ENCODE measurements at places on chromosomes 11 and 22.

- DNase-seq = no peak
Observed at GRCh38 chr11:35905646-35906276, 38.1 kb upstream of the LDLRAD3 start.

DNA sequence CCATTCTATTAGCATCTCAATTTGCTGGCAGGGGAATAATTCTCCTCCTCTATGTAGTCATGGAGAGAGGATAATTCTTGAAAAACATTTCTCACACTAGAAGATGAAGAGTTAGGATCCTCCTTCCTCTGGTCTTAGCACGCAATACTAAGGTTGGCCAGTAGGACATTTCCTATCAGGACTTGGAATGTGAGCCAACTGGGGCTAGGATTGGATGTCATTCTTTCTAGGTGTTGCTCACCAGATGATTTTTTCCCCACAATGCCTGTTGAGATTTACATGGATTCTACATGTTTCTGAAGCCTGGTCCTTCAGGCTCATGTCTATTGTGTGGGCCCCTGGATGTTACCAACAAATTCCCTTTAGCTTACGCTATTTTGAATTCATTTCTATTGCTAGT is 28.0 kb downstream of the SLN start:
- DNase-seq = no peak

- DNase-seq = no peak
Observed at GRCh38 chr22:31846161-31847115, 92.6 kb downstream of the DEPDC5 start.

DNA sequence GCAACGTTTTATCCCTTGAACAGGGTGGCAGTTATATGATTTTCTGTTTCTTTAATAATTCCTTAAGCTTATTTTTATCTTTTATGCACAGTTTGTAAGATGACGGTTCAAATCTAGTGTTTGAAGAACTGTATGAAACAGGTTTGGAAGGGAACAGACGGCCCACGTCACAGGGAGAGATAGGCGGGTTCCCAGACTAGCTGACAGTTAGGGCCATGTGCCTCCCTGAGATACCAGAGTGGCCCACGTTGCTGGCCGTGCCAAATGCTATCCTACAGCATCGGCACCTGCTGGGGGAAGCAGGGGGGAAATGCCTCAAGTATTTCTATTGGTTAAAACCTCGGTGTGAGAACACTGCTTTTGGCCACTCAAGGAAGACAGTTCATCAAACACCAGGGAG is 50.2 kb upstream of the BID start:
- no peak for DNase-seq

DNA sequence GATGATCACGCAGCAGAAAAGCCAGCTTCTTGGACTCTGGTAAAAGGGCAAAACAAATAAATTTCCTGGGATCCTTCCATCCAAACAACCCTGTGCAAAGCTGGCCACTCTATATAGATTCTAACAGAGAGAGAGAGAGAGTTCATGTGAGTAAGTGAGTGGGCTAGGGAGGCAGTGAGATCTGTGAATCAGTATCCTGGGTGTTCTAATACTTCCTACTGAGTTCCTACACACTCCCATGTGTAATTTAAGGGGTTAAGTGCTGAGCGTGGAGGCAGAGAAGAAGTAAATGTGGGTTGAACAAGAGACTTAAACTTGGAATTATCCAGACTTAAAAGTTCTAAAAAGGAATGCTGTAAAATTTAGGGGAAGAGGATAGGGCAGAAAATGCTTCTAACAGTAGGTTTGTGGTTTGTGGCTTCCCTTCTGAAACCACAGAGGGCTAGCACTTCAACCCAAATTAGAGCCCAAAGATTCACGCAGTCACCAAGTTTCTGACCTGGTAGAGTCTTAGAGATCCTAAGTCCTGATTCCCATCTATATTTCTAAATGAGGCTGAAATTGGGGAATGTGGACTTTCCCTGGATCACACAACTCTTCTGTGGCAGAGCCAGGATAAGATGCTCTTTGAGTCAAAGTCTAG is 413.9 kb downstream of the TENM4 start:
- no peak for DNase-seq

GRCh38 chr11:69307421-69307820 is 13.5 kb downstream of the MYEOV start:
- no peak for DNase-seq

Data from NCI-H524 treated with DMSO at 0.1 percent for 48 hours (cell line).